ENCODE measurements at places on chromosomes 6 and 20.

- no peak for DNase-seq
- H3K36me3 ChIP-seq: no peaks in the 10 kb centered on the region
- H3K4me3 ChIP-seq: no peak overlapping the region
- H3K27ac ChIP-seq: no peak overlapping the region
Observed at GRCh38 chr6:20846602-20847028, 312.4 kb downstream of the CDKAL1 start.

GRCh38 chr6:64006246-64006645 lies 370.6 kb downstream of the PHF3 start:
- H3K36me3 ChIP-seq: no peaks in the 10 kb centered on the region
- no peak overlapping the region for H3K4me3 ChIP-seq
- H3K27ac ChIP-seq: no peak overlapping the region
- DNase-seq: no peak

DNA sequence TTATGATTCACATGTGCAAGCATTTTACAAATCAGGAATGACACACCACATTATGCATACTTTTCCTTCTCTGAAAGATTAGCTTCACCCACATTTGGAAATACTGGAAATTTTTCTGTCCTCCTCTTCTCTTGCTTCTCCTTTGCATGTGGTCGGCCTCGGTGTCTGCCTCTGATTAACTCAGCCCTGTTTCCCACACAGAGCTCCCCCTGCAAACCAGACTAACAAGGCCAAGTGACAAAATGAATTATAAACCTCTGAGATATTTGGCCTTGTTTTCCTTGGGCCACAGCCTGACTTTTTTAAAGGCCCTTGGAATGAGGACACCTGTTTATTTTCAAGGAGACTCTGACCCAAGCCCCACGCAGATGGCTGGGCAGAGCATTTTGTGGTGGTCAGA lies 9.0 kb upstream of the CCN6 start:
- no peaks in the 10 kb centered on the region for H3K27me3 ChIP-seq
- H3K36me3 ChIP-seq: no peaks in the 10 kb centered on the region
- peaks cover 4% of the 10 kb centered on the region for H3K4me1 ChIP-seq
- no peak overlapping the region for H3K4me3 ChIP-seq
- no peak overlapping the region for H3K27ac ChIP-seq

DNA sequence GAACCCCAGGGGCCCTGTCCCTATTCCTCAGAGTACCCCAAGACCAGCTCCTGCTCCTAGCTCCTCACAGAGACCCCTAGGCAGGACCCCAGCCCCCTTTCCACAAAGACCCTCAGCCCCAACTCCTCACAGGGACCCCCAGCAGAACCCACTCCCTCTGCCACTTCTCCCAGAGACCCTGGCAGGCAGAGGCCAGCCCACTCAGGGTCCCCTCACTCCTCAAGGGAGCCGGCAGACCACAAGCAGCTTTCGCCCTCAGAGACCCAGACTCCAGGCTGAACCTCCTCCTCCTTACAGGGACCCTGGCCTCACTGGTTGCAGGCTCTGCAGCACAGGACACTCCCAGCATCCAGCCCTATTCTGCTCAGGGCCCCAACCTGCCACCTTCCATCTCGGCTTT lies 575 bp downstream of the SLC44A4 start:
- no peaks in the 10 kb centered on the region for H3K4me1 ChIP-seq
- H3K27me3 ChIP-seq: no peaks in the 10 kb centered on the region
- no peak overlapping the region for H3K4me3 ChIP-seq
- no peak for DNase-seq
- no peak overlapping the region for H3K27ac ChIP-seq
- peaks cover 34% of the 10 kb centered on the region for H3K36me3 ChIP-seq

GRCh38 chr6:160330619-160331018 lies 17.6 kb upstream of the SLC22A3 start:
- H3K27me3 ChIP-seq: peaks cover 32% of the 10 kb centered on the region
- no peaks in the 10 kb centered on the region for H3K4me1 ChIP-seq
- H3K36me3 ChIP-seq: no peaks in the 10 kb centered on the region
- no peak overlapping the region for H3K27ac ChIP-seq

- no peaks in the 10 kb centered on the region for H3K4me1 ChIP-seq
- no peak for DNase-seq
- no peak overlapping the region for H3K4me3 ChIP-seq
- H3K27me3 ChIP-seq: no peaks in the 10 kb centered on the region
- H3K36me3 ChIP-seq: no peaks in the 10 kb centered on the region
- no peak overlapping the region for H3K27ac ChIP-seq
Observed at GRCh38 chr6:41608443-41609151, 29.7 kb upstream of the MDFI start.

DNA sequence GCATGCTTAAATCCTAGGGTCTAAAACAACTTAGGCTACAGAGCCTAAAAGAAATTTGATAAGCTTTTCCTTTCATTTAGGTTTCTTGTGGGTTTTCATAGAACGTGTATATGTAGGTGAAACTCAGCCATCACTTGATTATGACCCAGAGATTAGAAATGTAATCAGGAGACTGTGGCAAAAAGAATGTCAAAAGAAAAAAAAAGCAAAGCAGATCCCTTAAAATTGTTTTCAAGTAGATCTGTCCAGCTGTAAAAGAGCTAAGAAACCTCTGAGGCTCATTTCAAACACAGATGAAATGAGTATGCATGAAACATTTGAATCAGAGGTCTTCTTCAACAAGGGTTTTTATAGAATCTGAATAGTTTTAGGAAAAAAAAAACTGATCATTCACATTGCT lies 341.3 kb upstream of the PRDM1 start:
- no peaks in the 10 kb centered on the region for H3K36me3 ChIP-seq
- H3K27me3 ChIP-seq: peaks cover 8% of the 10 kb centered on the region
- H3K4me3 ChIP-seq: no peak overlapping the region
- no peaks in the 10 kb centered on the region for H3K4me1 ChIP-seq
- no peak for DNase-seq

- DNase-seq: no peak
- no peak overlapping the region for H3K4me3 ChIP-seq
- no peak overlapping the region for H3K27ac ChIP-seq
- peaks cover 19% of the 10 kb centered on the region for H3K36me3 ChIP-seq
- H3K27me3 ChIP-seq: peaks cover 8% of the 10 kb centered on the region
Observed at GRCh38 chr6:8100159-8100854, 2.0 kb downstream of the EEF1E1 start.

GRCh38 chr6:41638002-41638934 lies at the start of gene MDFI:
TSS of gene MDFI (plus strand) at chr6:41638468. CDS start at chr6:41638750, 282 bp downstream.
- H3K27ac ChIP-seq: no peak within 1 kb of the TSS
- H3K36me3 ChIP-seq: no peaks in the 10 kb centered on the region
- H3K4me1 ChIP-seq: peaks cover 31% of the 10 kb centered on the region
- peak within 1 kb of the TSS; percentile 65 for H3K4me3 ChIP-seq

DNA sequence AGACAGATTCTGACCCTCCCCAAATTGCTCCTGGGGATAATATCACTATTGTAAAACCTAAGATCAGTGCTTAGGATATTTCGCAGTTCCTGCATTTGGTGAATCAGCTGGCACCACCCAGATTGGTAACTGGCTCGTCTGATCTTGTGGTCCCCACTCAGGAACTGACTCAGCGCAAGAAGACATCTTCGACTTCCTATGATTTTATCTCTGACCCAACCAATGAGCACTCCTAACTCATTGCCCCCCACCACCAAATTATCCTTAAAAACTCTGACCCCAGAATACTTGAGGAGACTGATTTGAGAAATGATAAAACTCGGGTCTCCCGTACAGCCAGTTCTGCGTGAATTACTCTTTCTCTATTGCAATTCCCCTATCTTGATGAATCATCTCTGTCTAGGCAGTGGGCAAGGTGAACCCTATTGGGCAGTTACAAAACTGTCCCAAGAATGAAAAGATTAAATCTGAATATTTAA lies 55.7 kb upstream of the PRND start:
- H3K4me1 ChIP-seq: peaks cover 12% of the 10 kb centered on the region
- no peaks in the 10 kb centered on the region for H3K36me3 ChIP-seq
- no peak for DNase-seq

- H3K27me3 ChIP-seq: no peaks in the 10 kb centered on the region
- DNase-seq: no peak
- H3K36me3 ChIP-seq: no peaks in the 10 kb centered on the region
- H3K4me1 ChIP-seq: peaks cover 10% of the 10 kb centered on the region
- no peak overlapping the region for H3K4me3 ChIP-seq
Observed at GRCh38 chr6:69286331-69286730, 510.5 kb downstream of the LMBRD1 start.

DNA sequence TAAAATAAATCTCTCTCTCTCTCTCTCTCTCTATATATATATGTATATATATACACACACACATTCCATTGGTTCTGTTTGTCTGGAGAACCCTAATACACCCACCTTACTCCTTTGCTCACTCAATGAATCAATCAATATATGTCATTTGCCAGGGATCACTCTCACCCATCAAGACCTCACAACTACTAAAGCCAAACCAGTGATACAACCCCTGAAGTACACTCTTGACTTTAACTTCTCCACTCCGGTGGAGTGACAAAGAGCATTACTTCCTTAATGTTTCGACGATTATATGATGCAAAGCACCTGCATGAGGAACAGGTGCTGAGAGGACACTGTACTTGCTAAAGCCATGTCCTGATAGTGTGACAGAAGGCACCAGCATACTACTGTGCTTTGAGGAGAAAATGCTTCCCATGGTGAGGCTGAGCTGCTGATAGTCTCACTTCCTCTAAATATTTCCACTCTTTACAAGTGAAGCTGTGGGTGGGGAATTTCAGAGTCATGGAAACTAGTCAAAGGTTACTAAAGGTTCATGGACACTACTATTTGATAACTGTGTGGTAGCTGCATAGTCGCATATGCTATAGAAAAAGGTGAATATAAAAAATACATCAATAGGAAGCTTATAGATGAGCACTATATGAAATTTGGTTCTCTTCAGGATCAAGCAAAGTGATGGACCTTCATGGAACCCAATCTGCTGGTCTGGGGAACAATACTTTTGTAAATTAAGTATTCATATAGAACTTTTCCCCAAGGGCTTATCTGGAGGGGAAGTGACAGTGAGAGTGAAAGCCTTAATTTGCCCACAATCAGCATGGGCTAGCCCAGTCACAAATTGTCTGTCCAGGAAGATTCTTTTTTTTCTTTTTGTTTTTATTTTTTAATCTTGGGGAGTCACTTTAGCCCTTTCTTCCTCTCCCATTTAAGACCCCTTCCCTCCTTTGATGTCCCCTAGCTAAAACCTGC lies 141.9 kb upstream of the NEDD9 start:
- H3K36me3 ChIP-seq: no peaks in the 10 kb centered on the region
- no peak for DNase-seq
- H3K27ac ChIP-seq: no peak overlapping the region
- no peaks in the 10 kb centered on the region for H3K27me3 ChIP-seq
- H3K4me3 ChIP-seq: no peak overlapping the region

- H3K27me3 ChIP-seq: no peaks in the 10 kb centered on the region
- no peak overlapping the region for H3K4me3 ChIP-seq
- no peak overlapping the region for H3K27ac ChIP-seq
- H3K4me1 ChIP-seq: no peaks in the 10 kb centered on the region
- DNase-seq: no peak
- no peaks in the 10 kb centered on the region for H3K36me3 ChIP-seq
Observed at GRCh38 chr6:56938649-56939191, 16.2 kb upstream of the BEND6 start.

DNA sequence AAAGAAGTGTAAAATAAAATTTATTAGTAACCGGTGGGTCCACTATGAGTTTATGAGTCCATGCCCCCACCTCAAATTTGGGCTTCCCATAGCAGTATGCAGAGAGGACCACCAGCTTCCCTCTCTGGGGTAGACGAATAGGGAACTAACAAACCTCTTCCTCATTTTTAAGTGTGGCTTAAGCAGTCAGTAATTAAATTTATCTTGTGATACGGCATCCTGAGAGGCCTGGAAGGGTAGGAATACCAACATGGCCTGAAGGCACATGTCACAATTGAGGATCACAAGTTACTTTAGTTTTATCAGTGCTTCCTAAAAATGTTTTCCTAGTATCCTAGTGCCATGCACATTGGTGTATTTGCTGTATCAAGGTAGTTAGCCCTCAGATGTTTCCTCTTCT lies 239.9 kb downstream of the HIVEP2 start:
- no peaks in the 10 kb centered on the region for H3K36me3 ChIP-seq
- peaks cover 11% of the 10 kb centered on the region for H3K4me1 ChIP-seq
- no peak for DNase-seq
- H3K4me3 ChIP-seq: no peak overlapping the region
- H3K27ac ChIP-seq: no peak overlapping the region

DNA sequence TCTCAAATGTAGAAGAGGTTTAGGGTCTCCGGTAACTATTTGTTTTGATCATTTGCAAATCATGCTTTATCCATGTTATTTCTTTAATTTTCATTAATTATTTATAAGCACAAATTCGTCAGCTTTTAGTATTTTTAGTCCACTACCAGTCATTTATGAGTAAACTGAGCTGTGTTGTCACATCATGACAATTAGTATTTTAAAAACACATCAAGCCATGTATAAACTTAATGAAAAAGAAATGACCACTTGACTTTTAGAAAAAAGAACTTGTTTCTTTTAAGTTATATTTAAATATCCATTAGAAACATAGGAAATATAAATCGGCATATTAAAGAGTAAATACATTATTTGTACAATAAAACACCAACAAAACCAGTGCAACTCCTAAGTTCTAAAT lies 2.8 kb downstream of the NKX2-4 start:
- no peak overlapping the region for H3K4me3 ChIP-seq
- peaks cover 93% of the 10 kb centered on the region for H3K27me3 ChIP-seq
- peaks cover 14% of the 10 kb centered on the region for H3K36me3 ChIP-seq
- no peak for DNase-seq

GRCh38 chr20:13325033-13325432 lies 104.0 kb downstream of the ISM1 start:
- H3K27ac ChIP-seq: no peak overlapping the region
- H3K4me3 ChIP-seq: no peak overlapping the region
- no peaks in the 10 kb centered on the region for H3K4me1 ChIP-seq
- peaks cover 16% of the 10 kb centered on the region for H3K27me3 ChIP-seq
- DNase-seq: no peak

DNA sequence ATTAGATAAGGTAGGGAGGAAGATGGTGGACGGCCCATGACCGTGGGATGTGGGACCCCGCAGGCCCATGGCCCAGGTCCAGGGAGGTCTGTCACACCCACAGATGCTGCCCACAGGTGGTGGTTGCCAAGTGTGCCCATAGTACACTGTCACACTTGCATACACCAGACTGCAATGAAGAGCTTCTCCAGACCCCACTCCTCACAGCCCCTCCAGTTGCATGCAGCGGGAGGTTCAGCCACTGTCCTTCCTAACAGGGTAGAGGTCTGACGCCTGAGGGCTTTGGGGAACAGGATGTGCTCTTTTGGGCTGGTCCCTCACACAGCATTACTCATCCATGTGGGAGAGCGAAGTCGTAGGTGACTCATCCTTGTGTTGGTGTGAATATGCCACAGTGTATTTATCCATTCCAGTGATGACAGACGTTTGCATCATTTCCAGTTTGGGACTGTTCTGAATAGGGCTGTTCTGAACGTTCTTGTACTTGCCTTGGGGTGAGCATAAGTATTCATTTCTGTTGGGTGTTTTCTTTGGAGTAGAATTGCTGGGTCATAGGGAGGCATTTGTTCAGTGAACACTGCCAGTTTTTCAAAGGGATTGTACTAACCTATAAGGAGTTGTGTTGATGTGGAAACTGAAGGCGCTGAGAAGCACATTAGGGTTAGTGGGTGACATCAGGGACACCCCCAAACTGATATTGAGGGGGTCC lies 10.1 kb upstream of the PYGB start:
- H3K36me3 ChIP-seq: no peaks in the 10 kb centered on the region
- no peak overlapping the region for H3K4me3 ChIP-seq
- no peaks in the 10 kb centered on the region for H3K27me3 ChIP-seq
- H3K27ac ChIP-seq: peak overlapping the region; percentile 23

Measured in left ventricle myocardium inferior (tissue), 1 donor.